ENCODE measurements at places on chromosomes 7 and 10.

- no peak for DNase-seq
Measured at GRCh38 chr10:3825244-3825643, 40.2 kb upstream of the KLF6 start.

DNA sequence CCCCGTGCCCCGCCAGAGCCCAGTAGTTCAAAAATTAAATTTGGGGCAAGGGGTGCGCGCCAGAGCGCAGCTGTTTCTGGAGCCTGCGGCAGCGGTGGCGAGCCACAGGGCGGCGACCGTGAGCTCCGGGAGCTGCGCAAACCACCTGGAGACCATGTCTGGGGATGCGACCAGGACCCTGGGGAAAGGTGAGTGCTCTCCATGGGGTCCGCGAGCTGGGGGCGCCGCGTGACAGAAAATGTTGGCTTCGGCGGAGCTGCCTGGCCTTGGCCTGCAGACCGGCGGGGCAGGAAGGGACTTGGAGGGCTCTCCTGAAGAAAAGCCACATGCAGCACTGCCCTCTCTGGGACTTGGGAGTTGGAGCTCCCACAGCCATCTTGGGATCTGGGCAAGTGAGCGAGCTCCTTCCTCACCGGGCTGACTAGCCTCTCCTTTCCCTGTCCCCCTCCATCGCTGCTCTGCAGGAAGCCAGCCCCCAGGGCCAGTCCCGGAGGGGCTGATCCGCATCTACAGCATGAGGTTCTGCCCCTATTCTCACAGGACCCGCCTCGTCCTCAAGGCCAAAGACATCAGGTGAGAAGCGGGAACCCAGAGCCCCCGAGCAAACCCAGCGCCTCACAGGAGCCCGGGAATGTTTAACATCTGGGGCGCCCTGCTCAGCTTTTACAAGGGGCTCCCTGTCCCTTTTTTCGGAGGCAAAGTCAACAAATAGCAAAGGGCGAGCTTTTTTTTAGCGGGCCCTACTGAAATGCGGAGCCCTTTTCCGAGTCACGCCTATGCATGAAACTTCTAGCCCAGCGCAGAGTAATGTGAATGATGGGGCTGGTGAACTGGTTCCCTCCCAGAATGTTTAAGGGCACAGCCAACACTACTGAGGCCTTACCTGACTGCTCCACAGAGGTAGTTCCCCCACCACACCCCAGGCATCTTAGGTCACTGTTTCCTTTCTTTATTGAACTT, 6.1 kb downstream of the GSTO2 start:
- no peak for DNase-seq

GRCh38 chr10:126910798-126911197, 5.6 kb downstream of the DOCK1 start:
- no peak for DNase-seq

GRCh38 chr10:48437546-48437945, 131.1 kb downstream of the MAPK8 start:
- DNase-seq = no peak

- DNase-seq = no peak
Measured at GRCh38 chr10:114648368-114648767, 9.7 kb downstream of the ABLIM1 start.

DNA sequence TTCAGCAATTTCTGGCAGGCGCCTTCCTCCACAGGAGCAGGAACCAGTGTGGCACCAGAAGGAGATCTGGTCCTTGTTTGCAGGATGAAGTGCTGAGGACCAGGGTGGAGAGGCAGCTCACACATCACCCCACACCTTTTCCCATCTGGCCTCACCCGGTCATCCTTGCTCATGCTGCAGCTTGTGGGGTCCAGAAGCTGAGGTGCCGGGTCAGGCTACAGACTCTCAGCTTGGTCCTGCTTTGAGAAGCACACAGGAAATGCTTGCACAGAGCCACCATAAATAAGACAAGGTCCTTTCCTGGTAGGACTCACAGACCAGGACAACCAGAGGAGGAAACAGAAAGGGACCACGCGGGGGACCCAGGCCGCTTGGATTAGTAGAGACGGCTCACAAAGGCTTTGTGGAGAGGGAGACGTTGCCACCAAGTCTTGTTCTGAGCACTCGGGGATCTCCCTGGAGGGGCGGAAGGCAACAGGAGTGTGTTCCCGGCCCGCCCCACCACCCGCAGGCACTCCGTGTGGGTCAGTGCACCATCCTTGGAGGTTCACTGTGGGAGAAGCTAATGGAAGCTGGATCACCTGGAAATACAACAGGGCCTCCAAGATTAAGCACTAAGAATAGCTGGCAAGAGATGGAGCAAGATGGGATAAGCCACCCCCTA, 29.6 kb upstream of the EN2 start:
- no peak for DNase-seq

DNA sequence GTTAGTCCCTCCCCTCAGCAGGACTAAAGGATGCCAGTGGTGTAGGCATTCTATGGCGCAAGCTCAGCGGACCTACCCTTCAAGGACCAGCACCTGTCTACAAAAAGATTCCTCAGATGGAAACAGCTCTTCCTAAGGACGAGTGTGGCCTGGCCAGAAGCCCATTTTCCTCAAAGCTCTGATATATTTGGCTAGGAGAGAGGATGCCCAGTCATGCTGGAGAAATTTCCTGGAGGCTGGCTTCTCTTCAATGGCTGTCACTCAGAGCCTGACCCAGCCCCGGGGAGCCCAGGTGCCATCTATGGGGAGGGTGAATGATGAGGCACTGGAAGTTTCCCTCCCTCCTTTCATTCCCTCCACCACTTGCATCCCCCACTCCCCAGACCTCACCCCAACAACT, 111.5 kb downstream of the PLXNA4 start:
- DNase-seq = no peak

DNA sequence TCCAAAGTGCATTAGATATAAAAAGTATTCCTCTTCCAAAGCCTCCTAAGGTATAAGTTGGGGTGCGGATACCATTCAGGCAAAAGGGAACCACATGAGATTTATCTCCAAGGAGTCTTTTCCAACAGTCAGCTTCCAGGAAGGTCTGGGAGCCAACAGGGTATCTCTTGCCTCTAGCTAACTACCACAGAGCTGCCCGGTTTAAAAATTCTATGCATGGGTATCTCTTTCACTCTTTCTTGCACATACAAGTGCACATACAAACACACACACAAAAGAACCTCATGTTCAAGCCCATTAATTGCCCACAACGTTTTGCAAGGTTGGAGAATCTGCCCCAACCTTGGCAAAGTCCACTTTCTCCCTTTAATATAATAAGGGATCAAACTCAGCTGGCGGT, 80.7 kb downstream of the CDK6 start:
- no peak for DNase-seq

GRCh38 chr10:13268841-13269240, 31.0 kb downstream of the PHYH start:
- DNase-seq = no peak

DNA sequence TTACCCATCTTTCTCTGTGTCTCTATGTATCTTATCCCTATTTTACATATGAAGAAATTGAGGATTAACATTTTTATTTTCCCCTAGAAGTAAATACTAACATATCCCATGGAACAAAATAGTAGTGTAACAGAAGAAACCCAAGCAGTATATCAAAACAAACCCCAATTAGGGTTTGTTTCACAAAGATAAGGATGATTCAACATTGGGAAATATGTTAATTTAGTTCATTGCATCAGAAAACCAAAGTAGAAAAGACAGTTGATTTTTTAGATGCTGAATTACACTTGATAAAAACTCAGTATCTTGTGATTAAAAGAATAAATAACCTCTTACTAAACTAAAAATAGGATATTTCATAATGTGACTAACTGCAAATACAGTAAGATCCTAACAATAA, 87.8 kb downstream of the GLCCI1 start:
- no peak for DNase-seq

DNA sequence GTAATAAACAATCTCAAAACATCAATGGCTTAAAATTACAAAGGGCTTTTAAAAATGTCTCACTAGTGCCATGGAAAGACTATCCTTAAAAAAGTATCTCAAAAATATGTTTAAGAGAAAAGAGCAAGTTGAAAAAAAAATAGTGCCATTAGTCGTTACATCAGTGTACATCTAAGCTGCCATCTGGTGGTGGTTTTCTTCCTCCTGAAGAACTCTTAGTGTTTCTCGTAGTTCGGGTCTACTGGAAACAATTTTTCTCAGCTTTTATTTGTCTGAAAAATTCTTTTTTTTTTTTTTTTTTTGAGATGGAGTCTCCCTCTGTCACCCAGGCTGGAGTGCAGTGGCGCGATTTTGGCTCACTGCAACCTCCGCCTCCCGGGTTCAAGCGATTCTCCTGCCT, 5.9 kb upstream of the GARIN1A start:
- no peak for DNase-seq

DNA sequence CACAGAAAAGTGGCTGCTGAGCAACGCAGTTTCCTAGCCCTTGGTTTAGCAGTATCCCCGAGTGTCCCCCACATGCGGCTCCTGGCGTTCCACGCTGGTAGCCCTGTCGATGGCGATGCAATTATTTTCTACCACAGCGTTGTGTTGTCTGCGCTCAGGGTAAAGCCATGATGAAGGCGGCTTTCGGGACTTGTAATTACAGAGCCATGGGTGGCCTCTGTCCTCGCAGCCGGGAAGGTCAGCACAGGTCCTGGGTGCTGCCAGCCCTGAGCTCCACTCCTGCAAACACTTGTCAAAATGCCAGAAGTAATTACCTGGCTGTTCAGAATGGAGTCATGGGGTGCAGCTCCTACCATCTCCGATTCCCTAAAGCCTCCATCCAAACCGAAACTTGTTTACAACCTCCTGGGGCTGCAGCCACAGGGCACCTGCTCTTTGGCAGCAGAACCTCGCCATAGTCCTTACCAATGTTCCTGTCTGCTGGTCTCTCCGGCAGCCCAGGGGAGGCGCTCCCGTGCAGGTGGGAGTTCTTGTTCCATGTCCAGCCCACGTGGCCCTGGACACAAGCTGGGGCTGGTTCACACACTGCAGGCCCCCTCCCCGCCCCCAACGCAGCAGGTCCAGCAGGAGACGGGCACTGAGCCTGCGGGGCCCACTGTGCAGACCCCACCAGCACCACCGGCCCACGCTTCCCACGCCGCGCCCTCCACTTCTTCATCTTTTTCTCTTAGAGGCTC, 512.6 kb downstream of the PTPRN2 start:
- DNase-seq = peak; percentile 95

DNA sequence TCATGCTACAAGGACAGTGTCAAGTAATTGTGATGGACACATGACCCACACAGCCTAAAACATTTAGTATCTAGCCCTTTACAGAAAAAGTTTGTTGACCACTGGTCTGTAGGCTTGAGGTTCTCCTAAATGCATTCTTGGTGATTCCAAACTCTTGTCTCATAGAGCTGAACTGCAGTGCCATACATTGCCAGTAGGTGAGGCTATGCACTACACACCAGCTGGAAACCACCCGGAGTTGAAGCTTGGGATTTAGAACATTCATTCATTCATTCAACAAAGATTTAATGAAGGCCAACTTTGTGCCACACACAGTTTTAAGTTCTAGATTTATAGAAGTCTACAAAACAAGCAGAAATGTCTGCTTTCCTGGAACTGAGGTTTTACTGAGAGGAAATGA, 77.3 kb upstream of the TCF7L2 start:
- DNase-seq = no peak

- no peak for DNase-seq
Measured at GRCh38 chr7:13489386-13489785, 500.1 kb downstream of the ETV1 start.
